Activated CD8-positive, alpha-beta T cell treated with anti-CD3 and anti-CD28 coated beads for 36 hours (primary cell): ENCODE measurements at places on chromosomes 16 and 17. TPM values are rescaled to one million over a fixed set of nuclear protein-coding genes. Genes with fewer than 3 reads are reported as not detected.
A peak's percentile ranks its signal among the peaks of the same experiment; 100 is the strongest.

DNA sequence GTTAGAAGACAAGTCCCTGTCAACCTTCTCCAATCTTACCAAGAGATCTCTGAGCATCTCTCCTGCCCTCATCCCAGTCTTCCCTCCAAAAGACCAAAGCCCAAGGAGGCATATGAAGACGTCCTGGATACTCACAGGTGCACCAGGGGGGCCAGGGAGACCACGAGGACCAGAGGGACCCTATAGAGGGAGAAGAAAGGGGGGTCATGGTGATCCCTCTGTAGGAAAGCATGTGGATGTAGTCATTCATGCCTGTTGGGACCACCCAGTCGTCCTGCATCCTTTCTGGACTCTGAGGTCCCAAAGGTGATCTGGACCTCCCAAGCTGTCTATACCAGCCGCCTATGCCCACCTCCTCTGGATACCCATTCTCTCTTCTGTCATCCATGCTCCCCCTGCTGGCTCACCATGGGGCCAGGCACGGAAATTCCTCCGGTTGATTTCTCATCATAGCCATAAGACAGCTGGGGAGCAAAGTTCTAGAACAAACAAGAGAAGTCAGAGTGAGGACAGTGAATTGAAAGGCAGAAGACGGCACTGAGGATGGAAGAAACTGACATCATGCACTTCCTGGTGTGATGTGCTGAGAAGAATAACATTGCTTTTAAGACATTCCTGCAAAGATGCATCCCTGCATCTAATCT lies 3.3 kb downstream of the COL1A1 start:
- H3K4me3 ChIP-seq, result no peak overlapping the region
- H3K36me3 ChIP-seq, result no peaks in the 10 kb centered on the region
- H3K27me3 ChIP-seq, result peaks cover 34% of the 10 kb centered on the region
- no peak overlapping the region for H3K27ac ChIP-seq
- peaks cover 21% of the 10 kb centered on the region for H3K4me1 ChIP-seq

Gene NKIRAS2
- 13.8 TPM for total RNA-seq

Gene PERCC1
- total RNA-seq, result 0.29 TPM

DNA sequence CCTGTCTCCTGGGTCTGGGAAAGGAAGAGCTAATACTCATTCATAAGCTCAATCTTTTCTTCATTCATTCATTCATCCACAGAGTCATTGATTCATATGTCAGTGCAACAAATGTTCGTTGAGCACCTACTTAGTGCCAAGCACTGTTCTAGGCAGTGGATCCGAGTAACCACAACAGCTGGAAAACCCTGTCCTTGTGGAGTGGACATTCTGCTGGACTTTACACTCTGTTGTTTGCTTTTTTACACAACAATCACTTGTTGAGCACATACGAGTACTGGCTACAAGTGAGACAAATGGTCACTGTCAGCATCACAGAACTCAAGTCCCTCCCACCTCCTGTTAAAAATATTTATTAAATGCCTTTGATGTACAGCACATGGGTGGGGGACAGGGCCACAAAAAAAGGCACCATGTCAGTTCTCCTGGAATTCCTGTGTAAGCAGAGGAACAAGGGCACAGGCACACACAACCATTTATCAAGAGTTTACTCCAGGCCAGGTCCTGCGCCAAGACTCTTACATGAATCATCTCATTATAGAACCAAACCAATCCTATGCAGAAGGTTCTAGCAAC lies 46.9 kb downstream of the TEKT5 start:
- H3K4me1 ChIP-seq, result no peaks in the 10 kb centered on the region
- peaks cover 2% of the 10 kb centered on the region for H3K27me3 ChIP-seq
- no peak overlapping the region for H3K4me3 ChIP-seq
- H3K27ac ChIP-seq, result no peak overlapping the region
- no peak for DNase-seq

DNA sequence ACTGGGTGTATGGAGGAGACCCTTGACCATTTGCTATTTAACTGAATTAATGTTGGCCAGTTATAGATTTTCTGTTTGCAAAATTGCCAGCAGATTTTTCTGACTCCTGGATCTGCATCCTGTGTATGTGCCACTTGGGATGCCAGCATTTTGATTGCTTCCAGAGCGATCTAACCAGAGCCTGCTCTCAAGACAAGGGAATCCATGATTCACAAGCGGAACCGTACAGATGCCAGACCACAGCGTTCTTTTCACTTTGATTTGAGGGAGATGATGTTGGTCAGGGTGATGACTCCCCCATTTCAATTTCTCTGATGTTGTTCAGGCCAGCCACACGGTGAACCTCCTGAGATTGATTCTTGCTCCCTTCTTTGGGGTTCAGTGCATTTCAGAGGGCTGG lies 228.7 kb downstream of the CDH13 start:
- no peak overlapping the region for H3K27ac ChIP-seq
- no peaks in the 10 kb centered on the region for H3K4me1 ChIP-seq
- no peak overlapping the region for H3K4me3 ChIP-seq
- peaks cover 3% of the 10 kb centered on the region for H3K27me3 ChIP-seq
- H3K36me3 ChIP-seq, result no peaks in the 10 kb centered on the region

GRCh38 chr16:49592546-49593423 lies 219.2 kb downstream of the C16orf78 start:
- no peak overlapping the region for H3K27ac ChIP-seq
- H3K27me3 ChIP-seq, result peaks cover 4% of the 10 kb centered on the region
- DNase-seq, result peak; percentile 62
- no peak overlapping the region for H3K4me3 ChIP-seq
- no peaks in the 10 kb centered on the region for H3K36me3 ChIP-seq

DNA sequence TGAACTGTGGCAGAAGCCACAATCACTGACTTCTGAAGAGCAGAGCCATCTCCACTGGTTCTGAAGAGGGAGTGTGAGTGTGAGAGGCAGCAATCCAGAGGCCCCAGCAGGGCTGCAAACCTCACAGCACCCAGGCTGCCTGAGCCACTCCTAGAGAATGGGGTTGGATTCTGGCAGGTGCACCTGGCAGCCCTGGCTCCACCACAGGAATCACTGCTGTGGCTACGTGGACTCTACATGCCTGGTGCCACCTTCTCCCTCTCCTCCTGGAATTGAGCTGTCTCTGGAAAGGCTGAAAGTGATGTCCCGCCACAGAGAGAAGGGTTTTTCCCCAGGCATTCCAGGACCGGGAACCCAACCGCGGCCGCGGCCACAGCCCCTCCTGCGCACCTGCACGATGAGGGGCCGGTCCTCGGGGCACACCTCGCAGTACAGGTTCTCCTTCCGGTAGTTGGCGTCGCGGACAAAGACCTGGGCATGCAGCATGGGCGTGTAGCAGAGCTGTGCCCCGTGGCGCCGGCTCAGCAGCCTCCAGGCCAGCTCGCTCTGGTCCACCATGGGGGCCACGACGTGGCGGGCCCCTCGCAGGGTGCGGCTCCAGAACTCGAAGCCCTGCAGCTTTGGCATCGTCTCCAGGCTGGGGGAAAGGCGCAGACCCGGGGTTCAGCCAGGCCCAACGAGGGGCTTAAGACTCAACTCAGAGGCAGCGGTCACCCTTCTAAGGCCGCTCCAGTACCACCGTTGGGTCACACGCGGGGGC lies 991 bp downstream of the DUS1L start:
- peaks cover 1% of the 10 kb centered on the region for H3K36me3 ChIP-seq
- H3K4me3 ChIP-seq, result peak overlapping the region; percentile 75
- no peaks in the 10 kb centered on the region for H3K27me3 ChIP-seq
- H3K27ac ChIP-seq, result peak overlapping the region; percentile 61
- H3K4me1 ChIP-seq, result peaks cover 14% of the 10 kb centered on the region
- DNase-seq, result no peak

DNA sequence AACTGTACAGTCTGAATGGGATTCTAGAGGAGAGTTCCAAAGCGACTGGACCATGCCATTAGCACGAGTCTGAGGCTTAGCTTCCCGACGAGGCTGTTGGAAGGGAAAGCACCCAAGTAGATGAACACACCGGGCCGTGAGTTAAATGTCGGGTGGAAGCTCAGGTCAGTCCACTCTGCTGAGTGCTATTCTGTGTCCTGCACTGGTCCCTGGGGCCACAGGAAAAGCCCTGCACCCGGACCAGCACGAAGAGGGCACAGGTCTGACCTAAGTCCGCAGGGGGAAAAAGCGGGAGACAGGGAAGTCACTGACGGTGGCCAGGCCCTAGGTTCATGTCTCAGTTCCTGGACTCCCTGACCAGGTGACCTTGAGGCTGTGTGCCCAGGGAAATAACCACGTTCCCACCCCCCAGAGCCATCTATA lies 44.1 kb upstream of the RBFOX3 start:
- H3K27me3 ChIP-seq, result peaks cover 33% of the 10 kb centered on the region
- H3K4me1 ChIP-seq, result no peaks in the 10 kb centered on the region
- DNase-seq, result no peak
- no peaks in the 10 kb centered on the region for H3K36me3 ChIP-seq
- H3K27ac ChIP-seq, result no peak overlapping the region
- H3K4me3 ChIP-seq, result no peak overlapping the region

DNA sequence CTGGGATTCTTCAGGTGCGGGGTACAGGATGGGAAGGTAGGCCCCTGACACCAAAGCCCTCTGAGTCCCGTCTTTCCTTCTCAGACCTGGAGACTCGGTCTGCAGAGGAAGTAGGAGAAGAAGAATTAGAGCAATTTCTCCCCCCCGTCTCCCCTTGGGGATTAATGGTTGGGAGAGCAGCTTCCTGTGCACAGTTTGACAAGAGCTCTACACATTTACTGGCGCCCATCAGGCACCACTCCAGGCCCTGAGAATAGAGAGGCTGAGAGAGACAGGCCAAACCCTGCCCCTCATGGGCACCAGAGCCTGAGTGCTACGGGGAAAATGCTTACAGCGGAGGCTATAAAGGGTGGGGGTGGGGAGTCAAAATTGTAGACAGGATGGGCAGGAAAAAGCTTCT lies 3.5 kb upstream of the C16orf74 start:
- H3K27ac ChIP-seq, result no peak overlapping the region
- no peak for DNase-seq
- no peak overlapping the region for H3K4me3 ChIP-seq
- H3K27me3 ChIP-seq, result peaks cover 38% of the 10 kb centered on the region
- no peaks in the 10 kb centered on the region for H3K36me3 ChIP-seq
- peaks cover 27% of the 10 kb centered on the region for H3K4me1 ChIP-seq

Gene SECTM1
- 0.45 TPM for total RNA-seq

GRCh38 chr16:89341697-89342694 lies 124.5 kb downstream of the ZNF778 start:
- peaks cover 74% of the 10 kb centered on the region for H3K4me1 ChIP-seq
- DNase-seq, result no peak
- H3K36me3 ChIP-seq, result peaks cover 9% of the 10 kb centered on the region
- no peak overlapping the region for H3K4me3 ChIP-seq
- no peaks in the 10 kb centered on the region for H3K27me3 ChIP-seq

Gene ATP6V0C
- 85.9 TPM for total RNA-seq

DNA sequence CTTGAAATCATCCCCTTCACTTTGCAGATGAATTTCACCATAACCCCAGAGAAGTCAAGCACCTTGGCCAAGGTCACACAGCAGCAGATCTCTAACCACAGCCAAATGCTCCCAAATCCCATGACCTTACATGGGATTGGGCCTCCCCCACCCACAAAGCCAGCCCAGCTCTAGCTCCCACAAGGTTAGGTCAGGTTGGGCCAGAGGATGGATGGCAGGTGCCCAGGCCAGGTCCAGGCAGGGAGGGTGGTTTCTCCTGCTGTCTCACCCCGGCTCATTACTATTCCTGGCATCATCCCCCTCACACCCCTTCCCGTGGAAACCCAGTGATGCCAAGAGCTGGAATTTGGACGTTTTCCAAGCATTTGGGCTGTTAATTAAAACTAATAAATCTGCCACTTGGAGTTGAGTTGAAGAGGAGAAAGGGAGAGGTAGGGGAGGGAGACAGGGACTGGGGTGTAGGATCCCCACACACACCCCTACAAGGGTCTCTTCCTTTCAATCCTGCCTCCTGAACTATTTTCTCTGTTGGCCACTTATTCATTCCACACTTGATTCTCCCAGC lies 181.6 kb downstream of the TMEM132E start:
- no peak for DNase-seq
- peaks cover 17% of the 10 kb centered on the region for H3K27me3 ChIP-seq
- H3K36me3 ChIP-seq, result no peaks in the 10 kb centered on the region
- no peak overlapping the region for H3K27ac ChIP-seq

- DNase-seq, result peak; percentile 63
- H3K27ac ChIP-seq, result peak overlapping the region; percentile 82
- H3K27me3 ChIP-seq, result no peaks in the 10 kb centered on the region
- H3K36me3 ChIP-seq, result no peaks in the 10 kb centered on the region
Observed at GRCh38 chr17:17403899-17404576, 72.8 kb upstream of the MED9 start.

- DNase-seq, result peak; percentile 46
- no peak overlapping the region for H3K4me3 ChIP-seq
- H3K27me3 ChIP-seq, result no peaks in the 10 kb centered on the region
- H3K4me1 ChIP-seq, result peaks cover 11% of the 10 kb centered on the region
- peak overlapping the region; percentile 3 for H3K27ac ChIP-seq
Observed at GRCh38 chr17:17146786-17147406, 59.2 kb downstream of the PLD6 start.

Gene CCL17
- 2.1 TPM for total RNA-seq

Gene DLX3
- total RNA-seq, result not detected

DNA sequence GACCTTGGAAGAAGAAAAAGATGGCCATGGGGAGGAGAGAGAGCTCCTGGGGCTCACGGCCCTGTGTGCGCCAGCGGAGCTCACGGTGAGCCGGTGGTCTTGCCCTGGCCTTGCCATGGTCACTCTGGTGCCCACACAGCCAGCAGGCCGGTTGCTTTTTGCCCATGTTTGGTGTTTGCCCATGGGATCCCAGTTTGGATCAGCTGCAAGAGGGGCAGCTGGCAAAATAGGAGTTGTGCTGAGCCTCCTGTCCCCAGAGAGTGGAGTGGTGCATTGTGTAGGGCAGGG lies 1.6 kb downstream of the NHERF1 start:
- H3K36me3 ChIP-seq, result peaks cover 46% of the 10 kb centered on the region
- H3K27ac ChIP-seq, result peak overlapping the region; percentile 86
- no peaks in the 10 kb centered on the region for H3K27me3 ChIP-seq
- no peak for DNase-seq
- H3K4me3 ChIP-seq, result peak overlapping the region; percentile 85

DNA sequence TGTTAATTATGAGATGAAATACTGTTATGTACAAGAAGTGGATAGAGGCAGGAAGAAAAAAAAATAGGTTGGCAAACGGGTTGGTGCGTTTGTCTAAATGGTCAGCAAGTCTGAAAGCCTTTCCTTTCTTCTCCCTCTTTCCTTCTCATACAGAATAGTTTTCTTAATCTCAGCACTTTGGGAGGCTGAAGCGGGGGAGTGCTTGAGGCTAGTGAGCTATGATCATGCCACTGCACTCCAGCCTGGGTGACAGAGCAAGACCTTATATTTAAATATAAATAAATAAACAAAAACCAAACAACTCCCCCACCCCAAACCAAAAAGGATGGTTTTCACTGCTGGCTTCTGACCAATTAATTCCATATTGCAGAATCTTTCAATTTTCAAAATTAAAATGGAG lies 74.7 kb upstream of the CORO6 start:
- peaks cover 38% of the 10 kb centered on the region for H3K36me3 ChIP-seq
- no peak overlapping the region for H3K4me3 ChIP-seq
- H3K4me1 ChIP-seq, result peaks cover 27% of the 10 kb centered on the region
- DNase-seq, result no peak

- H3K36me3 ChIP-seq, result no peaks in the 10 kb centered on the region
- H3K27ac ChIP-seq, result peak overlapping the region; percentile 77
- no peak for DNase-seq
- H3K27me3 ChIP-seq, result no peaks in the 10 kb centered on the region
- peaks cover 62% of the 10 kb centered on the region for H3K4me1 ChIP-seq
Observed at GRCh38 chr17:35889818-35890773, 9.9 kb upstream of the CCL5 start.

Gene RHBDL3
- total RNA-seq, result 0.11 TPM
